PC-9 (cell line): ENCODE measurements at places on chromosomes 4 and X.
A peak's percentile ranks its signal among the peaks of the same experiment; 100 is the strongest.

DNA sequence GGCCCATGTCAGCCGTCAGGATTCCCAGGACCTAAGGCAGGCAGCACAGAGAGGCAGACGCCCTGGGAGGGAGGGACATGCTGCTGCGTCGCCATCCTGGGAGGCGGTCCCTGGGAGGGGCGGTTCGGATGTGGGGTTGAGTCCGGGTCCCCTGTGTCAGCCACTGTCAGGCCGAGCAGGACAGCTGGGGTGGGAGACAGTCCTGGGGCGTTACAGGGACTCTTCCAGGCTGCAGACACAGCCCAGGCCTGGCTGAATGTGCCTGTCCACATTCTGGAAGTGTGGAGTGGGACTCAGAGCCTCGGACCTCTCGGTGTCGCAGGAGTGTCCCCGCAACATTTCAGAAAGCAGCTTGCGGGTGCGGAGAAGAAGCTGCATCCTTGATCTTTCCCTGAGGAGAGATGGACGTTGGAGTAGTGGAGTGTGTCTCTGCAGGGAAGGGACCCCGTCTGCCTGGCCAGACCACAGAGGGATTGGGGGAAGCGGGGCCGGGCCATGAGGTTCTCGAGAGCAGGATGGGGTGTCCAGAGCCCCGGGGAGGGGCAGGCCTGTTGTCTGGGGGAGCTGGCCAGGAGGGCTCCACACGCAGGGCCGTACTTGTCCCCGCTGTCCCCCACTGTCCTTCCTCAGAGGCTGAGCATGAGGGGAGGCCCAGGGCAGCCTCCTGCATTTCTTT, 6.1 kb downstream of the AKAP17A start:
- no peak for DNase-seq

- DNase-seq = no peak
Observed at GRCh38 chrX:11870789-11871188, 112.8 kb downstream of the MSL3 start.

DNA sequence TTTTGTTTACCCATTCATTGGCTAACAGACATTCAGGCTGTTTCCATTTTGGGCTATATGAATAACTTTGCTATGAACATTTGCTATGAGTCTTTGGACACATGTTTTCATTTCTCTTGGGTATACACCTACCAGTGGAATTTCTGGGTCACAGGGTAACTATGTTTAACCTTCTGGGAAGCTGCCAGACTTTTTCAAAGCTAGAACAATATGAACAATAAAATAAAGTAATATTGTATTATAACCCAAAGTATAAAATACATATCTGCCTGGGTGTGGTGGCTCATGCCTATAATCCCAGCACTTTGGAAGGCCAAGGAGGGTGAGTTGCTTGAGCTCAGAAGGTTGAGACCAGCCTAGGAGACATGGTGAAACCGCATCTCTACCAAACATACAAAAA, 90.6 kb downstream of the DLG3 start:
- DNase-seq = no peak

GRCh38 chr4:86472377-86473019, 112.6 kb upstream of the MAPK10 start:
- no peak for DNase-seq

- no peak for DNase-seq
Observed at GRCh38 chr4:123278755-123279154, 117.8 kb upstream of the SPRY1 start.

DNA sequence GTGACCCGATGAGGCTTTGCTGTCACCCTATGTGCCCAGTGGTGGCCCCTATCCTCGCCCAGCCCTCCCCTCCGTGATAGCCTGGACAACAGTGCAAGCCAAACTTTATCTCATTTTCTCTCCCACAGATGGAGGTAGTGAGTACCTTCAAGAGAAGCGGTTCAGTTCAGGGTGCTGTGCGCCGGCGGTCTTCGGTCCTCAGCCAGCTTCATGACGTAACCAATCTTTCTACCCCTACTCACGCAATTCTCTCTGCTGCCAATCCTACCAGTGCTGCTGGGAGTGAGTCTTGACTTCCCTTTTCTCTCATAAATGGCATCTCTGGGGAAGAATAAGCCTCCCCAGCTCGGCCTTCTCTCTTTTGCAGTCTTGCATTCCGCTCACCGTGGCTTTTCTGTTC, 29.5 kb downstream of the CCNQ start:
- DNase-seq = no peak

DNA sequence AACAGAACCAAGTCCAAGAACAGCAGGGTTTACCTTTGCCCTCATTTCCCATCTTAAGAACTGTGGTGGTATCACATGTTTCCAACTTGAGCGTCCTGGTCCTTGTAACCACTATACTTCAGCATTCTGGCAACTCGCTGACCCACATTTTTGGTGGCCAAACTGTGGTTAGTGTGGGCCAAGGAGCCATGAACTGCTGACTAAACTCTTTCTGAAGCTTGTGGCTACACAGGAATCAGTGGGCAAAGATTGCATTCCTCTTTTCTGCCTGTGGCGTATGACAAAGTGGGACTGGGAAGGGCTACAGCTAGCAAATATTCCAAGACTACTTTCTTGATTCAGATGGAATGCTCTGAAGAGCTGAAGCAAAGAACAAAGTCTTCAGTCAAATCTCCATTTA, 106.3 kb upstream of the MID1 start:
- DNase-seq = no peak

GRCh38 chr4:186201535-186202230, 10.3 kb downstream of the CYP4V2 start:
- DNase-seq = no peak

GRCh38 chr4:74202062-74202586, 44.2 kb downstream of the MTHFD2L start:
- peak; percentile 35 for DNase-seq
